ENCODE measurements at places on chromosomes 12 and 14.

GRCh38 chr12:12477532-12477890 is 85.2 kb downstream of the DUSP16 start:
- DNase-seq: no peak

DNA sequence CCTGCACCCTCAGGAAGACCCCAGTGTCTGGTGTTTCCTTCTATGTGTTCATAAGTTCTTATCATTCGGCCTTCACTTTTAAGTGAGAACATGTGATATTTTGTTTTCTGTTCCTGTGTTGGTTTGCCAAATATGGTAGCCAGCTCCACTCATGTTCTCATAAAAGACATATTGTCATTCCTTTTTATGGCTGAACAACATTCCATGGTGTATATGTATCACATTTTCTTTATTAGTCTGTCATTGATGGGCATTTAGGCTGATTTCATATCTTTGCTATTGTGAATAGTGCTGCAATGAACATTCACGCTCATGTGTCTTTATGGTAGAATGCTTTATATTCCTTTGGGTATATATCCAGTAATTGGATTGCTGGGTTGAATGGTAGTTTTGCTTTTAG is 645.1 kb downstream of the SLC16A7 start:
- DNase-seq: no peak

GRCh38 chr14:52166822-52167221 is 98.0 kb upstream of the NID2 start:
- no peak for DNase-seq

DNA sequence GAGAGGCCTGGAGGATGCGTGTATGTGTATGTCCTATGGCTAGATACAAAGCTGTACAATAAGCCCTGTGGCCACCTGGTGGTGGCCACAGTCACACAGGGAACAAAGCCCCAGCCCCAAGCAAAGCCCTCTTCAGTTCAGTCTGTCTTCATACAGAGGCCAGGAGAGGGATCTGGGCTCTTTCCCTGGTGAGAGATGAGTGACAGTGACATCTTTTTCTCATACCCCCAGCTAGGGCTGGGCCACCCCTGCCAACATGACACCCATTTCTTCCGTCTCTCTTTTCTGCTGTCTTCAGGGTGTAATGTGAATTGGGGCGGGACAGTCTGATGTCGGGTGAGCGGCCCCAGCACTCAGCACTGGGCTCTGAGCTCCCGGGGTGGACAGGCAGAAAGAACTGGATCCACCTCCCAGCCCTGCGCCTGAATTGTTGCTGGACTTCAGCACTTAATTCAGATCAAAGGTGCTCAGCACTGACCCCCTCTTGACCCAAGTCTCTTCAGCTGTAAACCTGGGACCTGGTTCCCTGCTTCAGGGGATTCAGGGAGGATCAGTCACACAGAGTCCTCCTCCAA is 59.8 kb downstream of the SERPINA3 start:
- DNase-seq: no peak

GRCh38 chr14:54794796-54795195 is 107.8 kb downstream of the GCH1 start:
- no peak for DNase-seq

- no peak for DNase-seq
Measured at GRCh38 chr14:35858521-35859209, 32.5 kb downstream of the BRMS1L start.

- no peak for DNase-seq
Measured at GRCh38 chr14:50037852-50038251, 78.5 kb downstream of the VCPKMT start.

- DNase-seq: no peak
Measured at GRCh38 chr12:3328081-3328480, 162.9 kb upstream of the PRMT8 start.

- DNase-seq: peak; percentile 63
Measured at GRCh38 chr12:30286345-30286926, 409.2 kb downstream of the IPO8 start.

GRCh38 chr12:28253161-28253641 is 62.9 kb downstream of the CCDC91 start:
- DNase-seq: no peak

DNA sequence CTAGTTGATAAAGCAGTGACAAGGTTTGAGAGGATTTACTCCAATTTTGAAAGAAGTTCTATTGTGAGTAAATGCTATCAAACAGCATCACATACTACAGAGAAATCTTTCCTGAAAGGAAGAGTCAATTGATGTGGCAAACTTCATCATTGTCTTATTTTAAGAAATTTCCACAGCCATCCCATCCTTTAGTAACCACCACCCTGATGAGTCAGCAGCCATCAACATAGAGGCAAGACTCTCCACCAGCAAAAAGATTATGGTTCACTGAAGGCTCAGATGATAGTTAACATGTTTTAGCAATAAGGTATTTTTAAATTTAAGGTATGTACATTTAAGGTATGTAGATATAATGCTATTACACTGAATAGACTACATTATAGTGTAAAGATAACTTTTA is 122.1 kb upstream of the ARHGAP5 start:
- DNase-seq: no peak

GRCh38 chr12:98296462-98297079 is 218.8 kb upstream of the TMPO start:
- DNase-seq: no peak

- no peak for DNase-seq
Measured at GRCh38 chr14:24315243-24315806, 4.0 kb downstream of the LTB4R start.

DNA sequence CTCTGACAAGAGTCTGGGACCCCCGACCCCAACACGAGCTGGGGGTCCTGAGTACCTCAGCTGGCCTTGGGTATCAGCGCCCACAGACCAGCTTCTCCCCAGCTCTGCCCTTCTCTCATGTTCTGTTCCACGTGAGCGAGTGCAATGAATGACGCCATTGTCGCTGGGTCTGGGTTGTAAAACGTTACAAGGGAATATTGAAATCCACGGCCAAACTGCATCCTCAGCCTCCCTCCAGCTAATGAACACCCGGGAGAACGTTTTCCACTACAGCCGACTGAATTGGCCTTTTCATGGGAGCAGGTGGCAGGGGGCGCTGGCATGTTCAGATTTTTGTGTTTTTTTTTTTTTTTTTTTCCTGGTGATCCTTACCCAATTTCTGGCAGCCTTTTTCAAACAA is 34.7 kb downstream of the TBX5 start:
- no peak for DNase-seq

DNA sequence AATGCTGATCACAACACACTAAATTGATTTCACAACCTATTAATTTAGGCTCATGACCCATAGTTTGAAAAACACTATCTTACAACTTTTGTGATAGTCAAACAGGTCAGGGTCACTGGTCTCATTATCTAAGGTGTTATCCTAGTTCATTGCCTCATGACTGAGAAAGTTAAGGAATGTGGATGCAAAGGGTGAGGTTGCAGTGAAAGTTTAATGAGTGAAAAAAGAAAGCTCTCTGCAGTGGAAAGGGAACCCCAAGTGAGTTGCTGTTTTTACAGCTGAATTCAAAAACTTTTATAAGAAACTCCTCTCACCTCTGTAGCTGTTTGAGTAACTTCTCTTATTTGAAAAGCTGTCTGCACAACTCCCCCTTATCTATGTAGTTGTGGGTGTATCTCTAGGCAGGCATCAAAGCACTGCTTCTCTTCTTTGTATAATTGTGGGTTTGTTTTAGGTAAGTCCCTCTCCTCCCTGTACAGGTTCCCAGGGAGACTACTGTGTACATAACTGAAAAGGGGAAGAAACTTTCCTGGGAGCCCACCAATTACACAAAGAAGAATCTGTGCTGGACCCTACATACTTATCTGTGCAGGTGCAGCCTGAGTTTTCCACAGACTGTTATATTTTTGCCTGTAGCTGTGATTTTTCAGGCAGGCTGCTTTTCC is 18.9 kb downstream of the DNAL1 start:
- DNase-seq: no peak

DNA sequence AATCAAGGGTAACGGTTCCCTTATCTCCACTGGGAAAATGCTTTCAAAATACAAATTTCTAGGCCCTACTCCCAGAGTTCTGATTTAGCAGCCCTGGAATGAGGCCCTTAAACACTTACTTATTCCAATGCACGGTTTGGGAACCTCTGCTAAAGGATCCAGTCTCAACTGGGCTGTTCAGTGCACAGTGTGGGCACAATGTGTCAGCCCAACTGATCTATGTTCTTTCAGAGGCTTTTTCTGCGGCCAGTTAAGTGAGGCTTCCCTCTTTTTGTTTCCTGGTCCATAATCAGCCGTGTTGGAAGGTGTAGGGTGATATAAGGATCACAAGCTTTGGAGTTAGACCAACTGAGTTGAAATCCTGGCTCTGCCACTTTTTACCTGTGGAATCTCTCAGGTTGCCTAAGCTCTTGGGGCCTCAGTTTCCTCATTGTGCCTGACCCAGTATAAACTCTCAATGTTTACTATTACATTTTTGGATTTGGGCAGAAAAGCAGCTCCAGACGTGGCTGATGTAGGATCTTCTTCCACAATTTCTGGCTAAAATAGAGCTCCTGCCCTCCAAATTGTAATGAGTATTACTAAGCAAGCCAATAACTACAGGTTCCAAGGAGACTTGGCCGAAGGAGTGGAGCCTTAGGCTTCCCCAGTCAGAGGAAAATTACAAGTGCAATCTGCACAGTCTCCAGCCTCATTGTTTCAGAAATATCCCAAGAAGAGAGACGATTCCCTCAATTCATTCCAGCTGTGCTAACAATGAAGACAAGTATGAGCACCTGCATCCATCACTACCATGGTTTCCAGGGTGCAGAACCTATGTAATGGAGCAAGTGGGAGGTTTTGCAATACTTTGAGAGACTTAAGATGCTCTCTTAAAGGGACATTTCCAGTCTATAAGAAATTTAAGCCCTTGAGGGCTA is 2.3 kb upstream of the ANGEL1 start:
- DNase-seq: no peak
